ENCODE measurements at places on chromosomes 3 and 15.

- DNase-seq: no peak
Measured at GRCh38 chr15:79432345-79433275, 474 bp downstream of the MINAR1 start.

GRCh38 chr3:14507305-14507741 lies 32.8 kb downstream of the GRIP2 start:
- DNase-seq: no peak

- DNase-seq: no peak
Measured at GRCh38 chr3:119969759-119970158, 124.5 kb downstream of the GSK3B start.

DNA sequence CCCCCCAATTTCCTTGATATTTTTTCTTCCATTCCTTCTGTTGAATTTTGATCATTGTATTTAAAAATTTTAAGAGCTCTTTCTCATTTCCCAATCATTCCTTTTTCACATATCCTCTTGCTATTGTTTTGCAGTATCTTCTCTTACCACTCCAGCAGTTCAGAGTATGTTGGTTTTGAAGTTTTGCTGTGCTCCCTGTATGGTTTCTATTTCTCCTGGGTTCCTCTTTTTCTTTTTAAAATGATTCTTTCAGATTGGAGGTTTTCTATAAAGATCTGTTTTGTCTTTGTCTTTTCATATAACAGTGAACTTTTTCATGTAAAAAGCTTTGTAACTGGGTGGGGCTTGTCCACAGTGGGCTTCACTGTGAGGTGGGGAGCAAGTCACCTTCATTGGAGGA lies 12.8 kb downstream of the USP3 start:
- DNase-seq: no peak

DNA sequence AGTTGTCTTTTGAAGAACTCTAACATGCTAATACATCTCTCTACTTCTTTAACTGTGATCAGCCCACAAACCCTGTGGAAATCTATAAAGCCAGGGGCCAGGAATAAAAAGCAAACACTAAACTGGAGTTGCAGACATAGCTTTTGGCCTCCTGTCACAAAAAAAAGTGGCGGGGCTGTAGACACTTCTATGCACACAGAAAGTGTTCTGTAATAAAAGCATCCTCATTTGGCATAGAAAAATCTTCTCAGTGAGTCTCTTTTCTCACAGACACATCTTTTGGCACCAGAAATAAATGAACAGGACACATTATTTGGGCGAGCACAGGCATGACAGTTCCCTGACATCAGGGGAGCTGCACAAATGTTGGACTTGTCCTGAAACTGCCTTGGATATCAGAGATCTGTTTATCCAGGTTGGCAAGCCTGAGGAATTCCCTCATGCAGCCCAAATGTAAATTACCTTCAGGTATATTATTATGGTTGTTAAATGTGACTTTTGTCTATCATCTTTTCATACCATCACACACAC lies 355.4 kb downstream of the FGF12 start:
- no peak for DNase-seq

DNA sequence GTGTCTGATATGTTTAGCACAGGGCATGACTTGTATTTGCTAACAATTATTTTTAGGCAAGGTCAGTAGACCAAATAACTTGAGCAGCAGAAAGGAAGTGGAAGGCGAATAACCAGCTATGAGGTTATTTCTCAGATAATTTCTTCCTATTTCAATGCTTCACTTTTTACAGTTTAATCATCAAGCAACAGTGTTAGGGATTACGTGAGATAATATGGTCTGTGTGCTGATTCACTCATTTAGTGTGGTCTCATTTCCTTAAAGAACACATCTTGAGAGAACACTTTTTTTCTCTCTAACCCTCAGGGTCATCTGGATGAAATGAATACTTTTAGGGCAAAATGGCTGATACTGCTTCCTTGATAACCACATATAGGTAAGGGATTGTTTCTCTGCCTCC lies 126.0 kb upstream of the CCNL1 start:
- DNase-seq: no peak

DNA sequence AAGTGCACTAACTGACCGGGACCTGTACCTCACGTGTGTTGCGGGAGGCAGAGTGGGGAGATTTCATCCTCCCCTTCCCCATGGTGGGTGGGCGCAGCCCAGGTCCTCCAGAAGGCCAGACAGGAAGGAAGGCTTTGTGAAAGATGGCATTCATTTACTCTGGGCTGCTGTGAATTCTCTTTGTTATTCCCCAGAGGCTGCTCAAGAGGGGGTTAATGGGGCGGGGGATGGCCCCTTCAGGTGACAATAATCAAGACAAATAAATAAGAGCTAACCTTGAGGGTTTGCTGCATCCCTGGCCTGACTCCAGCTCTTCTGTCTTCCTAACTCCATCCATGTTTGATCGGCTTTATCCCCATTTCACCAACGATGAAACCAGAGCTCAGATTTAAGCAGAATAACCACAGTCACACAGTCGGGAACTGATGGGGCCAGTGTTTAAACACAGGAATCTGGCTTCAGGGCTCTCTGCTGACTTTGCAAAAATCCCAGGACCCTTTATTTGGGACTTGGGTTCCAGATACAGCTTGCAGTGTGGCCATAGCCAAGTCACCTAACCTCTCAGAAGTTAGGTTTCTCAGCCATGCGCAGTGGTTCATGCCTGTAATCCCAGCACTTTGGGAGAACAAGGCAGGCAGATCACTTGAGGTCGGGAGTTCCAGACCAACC lies 16.5 kb downstream of the PIF1 start:
- DNase-seq: no peak

- DNase-seq: no peak
Measured at GRCh38 chr15:65663521-65663920, 41.8 kb downstream of the SLC24A1 start.

DNA sequence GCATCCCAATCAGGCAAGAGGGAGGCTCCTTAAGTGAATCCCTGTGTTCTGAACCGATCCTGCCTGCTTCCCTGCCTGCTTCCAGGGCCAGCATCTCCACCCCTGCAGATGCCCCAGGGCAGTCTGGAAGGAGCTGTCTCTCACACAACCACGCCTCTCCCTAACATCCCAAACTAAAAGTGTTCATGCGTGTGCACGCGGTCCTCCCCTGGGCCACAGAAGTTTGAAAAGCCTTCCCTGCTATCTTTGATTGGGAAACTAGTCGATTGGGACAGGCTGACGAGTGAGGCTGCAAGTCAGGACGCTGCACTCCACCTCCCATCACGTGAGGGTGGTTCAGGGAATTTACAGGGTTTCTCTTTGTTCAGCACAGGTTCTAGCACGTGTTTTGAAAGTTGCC lies 340.9 kb upstream of the ICE2 start:
- DNase-seq: no peak

DNA sequence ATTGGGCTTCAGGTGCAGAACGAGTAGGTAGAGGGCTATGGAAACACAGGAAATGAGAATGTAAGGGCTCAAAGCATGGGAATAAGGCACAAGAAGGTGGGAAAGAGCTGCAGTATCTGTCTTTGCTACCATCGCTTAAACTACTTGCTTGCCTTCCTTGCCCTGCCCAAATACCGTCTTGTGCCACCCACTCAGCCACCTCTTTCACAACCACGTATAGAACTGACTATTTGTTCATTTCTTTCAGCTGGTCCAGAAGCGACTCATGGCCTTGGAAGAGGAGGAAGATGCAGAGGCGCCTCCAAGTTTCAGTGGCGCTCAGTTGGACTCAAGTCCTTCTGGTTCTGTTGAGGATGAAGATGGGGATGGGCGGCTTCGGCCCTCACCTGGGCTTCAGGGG lies 11.8 kb downstream of the LPCAT4 start:
- DNase-seq: no peak

- DNase-seq: no peak
Measured at GRCh38 chr3:96813820-96814650, at the start of gene EPHA6. Gene EPHA6 (plus strand): TSS chr3:96814594.

- DNase-seq: no peak
Measured at GRCh38 chr3:124935794-124936542, 1.4 kb upstream of the MUC13 start.

DNA sequence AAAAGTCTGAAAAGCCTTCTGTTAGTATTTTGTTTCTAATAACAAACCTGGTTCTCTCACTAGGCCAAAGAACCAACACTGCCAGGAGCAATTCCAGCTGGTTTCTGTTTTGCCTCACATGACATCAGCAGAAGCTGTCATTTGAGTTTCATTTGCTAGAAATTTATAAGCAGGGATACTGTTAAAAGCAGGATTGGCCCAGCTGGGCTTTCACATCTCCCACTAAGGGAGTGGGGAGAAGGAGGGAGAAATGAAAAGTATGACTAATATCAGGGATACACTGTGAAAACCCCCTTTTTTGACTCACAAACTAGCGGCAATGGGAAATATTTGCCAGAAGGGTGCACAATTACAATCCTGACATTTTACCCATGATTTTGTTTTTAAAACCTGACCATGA lies 5.3 kb downstream of the CCDC80 start:
- DNase-seq: no peak

GRCh38 chr3:30596152-30596551 lies 10.2 kb upstream of the TGFBR2 start:
- DNase-seq: no peak

- DNase-seq: no peak
Measured at GRCh38 chr15:57085267-57085666, 166.8 kb downstream of the TCF12 start.

- DNase-seq: no peak
Measured at GRCh38 chr15:97902140-97902780, 58.2 kb upstream of the ARRDC4 start.

GRCh38 chr15:29130951-29131839 lies 138.4 kb downstream of the NSMCE3 start:
- no peak for DNase-seq

DNA sequence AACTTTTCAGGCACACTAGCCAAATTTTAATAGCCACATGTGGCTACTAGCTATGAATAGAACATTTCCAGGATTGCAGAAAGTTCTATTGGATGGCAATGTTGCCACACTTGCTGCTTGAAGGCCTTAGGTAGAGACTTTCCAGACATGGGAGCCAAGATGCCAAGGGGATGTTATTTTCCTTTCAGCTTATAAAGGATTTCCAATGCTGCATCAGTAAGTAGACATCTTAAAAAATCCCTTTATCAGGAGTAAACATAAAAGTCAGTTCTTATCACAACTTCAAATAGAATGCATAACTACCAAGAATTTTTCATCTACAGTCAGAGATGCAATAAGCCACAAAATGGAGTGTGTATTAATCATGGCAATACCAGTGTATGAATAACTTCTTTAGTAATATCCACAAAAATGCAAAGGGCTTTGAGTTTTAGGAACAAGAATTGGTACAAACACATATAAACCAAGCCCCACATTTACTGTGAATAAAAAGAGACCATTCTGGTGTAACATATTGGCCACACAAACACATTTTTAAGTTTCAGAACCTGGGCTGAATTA lies 457.1 kb upstream of the ADAMTS9 start:
- DNase-seq: no peak

DNA sequence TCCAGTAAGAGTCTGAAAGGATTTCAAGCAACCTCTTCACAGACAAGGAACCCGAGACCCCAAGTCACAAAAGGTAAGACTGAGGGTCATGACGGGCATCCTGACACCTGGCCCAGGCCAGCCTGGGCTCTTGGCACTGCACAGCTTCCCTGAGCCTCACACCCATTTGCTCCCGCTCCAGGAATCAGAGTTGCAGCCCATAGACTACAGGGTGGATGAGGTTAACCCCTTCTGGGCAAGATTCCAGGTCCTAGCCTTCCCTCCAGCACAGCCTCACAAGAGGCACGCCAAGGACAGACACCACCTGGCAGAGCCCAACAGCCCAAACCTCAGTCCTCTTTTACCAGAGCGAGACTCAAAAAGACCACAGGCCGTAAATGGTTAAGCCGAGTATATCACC lies 36.2 kb downstream of the RBPMS2 start:
- no peak for DNase-seq

DNA sequence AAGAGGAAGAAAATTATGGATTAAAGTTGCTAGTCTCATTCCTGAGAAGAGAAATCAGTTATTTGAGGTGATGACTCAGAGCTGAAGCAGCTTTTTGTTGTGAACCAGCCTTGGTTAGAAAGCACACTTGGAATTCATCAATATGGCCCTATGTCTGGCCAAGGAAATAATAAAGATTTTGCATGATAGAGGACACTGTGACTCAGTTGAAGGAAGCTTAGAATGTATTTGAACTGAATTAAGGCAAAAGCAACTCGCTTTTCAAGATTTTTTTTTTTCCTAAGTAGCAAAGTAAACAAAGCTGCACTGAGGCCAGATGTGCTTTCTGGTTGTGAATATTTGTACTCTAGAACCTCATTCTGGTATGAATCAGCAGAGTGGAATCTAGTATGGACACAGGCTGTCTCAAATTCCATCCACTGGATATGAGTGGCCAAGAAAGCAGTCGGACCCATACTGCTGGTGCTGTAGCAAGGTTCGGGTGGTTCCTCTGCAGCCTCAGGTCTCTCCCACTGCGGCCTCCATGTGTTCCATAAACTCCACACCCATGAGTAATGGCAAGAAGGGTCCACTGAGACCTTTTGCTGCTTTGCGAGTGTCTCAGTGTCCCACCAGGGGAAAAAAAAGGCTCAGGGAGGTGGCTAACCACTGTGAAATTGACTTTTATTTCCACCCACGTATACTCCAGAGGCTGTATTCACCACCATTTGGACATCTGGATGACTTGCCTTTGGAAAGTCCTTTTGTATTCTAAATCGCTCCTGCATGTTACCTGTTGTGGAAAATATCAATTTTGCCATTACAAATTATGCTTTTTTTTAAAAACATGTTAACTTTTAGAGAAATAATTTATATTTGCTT lies 53.1 kb downstream of the TGFBR2 start:
- DNase-seq: no peak

- DNase-seq: no peak
Measured at GRCh38 chr3:105253225-105253624, 113.5 kb upstream of the ALCAM start.

Data from SIG-M5 (cell line).